Right renal cortex interstitium (tissue), 3 donors: ENCODE measurements at places on chromosomes 1 and 21. TPM values are rescaled to one million over a fixed set of nuclear protein-coding genes. Genes with fewer than 3 reads are reported as not detected.

The OR2AK2 gene
- not detected for polyA plus RNA-seq

The LCE1D gene
- polyA plus RNA-seq, result not detected

The PSMD4 gene
- 183 TPM for polyA plus RNA-seq

The SH3BGR gene
- 6.8 TPM for polyA plus RNA-seq

The C1QC gene
- 10.9 TPM for polyA plus RNA-seq

The PTPRU gene
- polyA plus RNA-seq, result 12.0 TPM

The ERG gene
- 19.4 TPM for polyA plus RNA-seq

The OR2L13 gene
- not detected for polyA plus RNA-seq

The EFNA1 gene
- polyA plus RNA-seq, result 74.4 TPM

The RAB42 gene
- 2.3 TPM for polyA plus RNA-seq

The EFNA3 gene
- 6.5 TPM for polyA plus RNA-seq

The KCNT2 gene
- polyA plus RNA-seq, result 10.0 TPM

The LDLRAD2 gene
- 4.5 TPM for polyA plus RNA-seq

The LEPR gene
- 10.9 TPM for polyA plus RNA-seq

The CGN gene
- polyA plus RNA-seq, result 42.6 TPM

The CFHR3 gene
- polyA plus RNA-seq, result 0.17 TPM

The CTTNBP2NL gene
- polyA plus RNA-seq, result 42.3 TPM

The CHRNB2 gene
- polyA plus RNA-seq, result 0.47 TPM

The CSF3R gene
- polyA plus RNA-seq, result 3.3 TPM

The CD5L gene
- polyA plus RNA-seq, result not detected

The ADAMTS5 gene
- 18.5 TPM for polyA plus RNA-seq

The TRIM67 gene
- polyA plus RNA-seq, result 0.11 TPM

The GUCA2B gene
- not detected for polyA plus RNA-seq

The OR2T11 gene
- polyA plus RNA-seq, result not detected

The DNAI4 gene
- polyA plus RNA-seq, result 15.4 TPM

The SH2D2A gene
- 0.42 TPM for polyA plus RNA-seq

The OVAAL gene
- polyA plus RNA-seq, result not detected

The CFAP107 gene
- polyA plus RNA-seq, result 0.82 TPM

The IGSF5 gene
- polyA plus RNA-seq, result 0.96 TPM

The OR10J1 gene
- polyA plus RNA-seq, result not detected

The TIMM17A gene
- 70.6 TPM for polyA plus RNA-seq

The GNAT2 gene
- not detected for polyA plus RNA-seq

The ESRRG gene
- polyA plus RNA-seq, result 46.4 TPM

The HCRTR1 gene
- 0.17 TPM for polyA plus RNA-seq

The RCC1 gene
- polyA plus RNA-seq, result 31.7 TPM

The RSPH1 gene
- polyA plus RNA-seq, result 15.1 TPM

The NLRP3 gene
- 0.90 TPM for polyA plus RNA-seq

The CD247 gene
- 0.37 TPM for polyA plus RNA-seq

The LYPD8 gene
- polyA plus RNA-seq, result not detected

The RGS18 gene
- 2.9 TPM for polyA plus RNA-seq

The PGLYRP4 gene
- polyA plus RNA-seq, result not detected

The SGIP1 gene
- polyA plus RNA-seq, result 13.1 TPM

The EDARADD gene
- 7.6 TPM for polyA plus RNA-seq
